ENCODE measurements at places on chromosomes 1 and 21. TPM values are rescaled to one million over a fixed set of nuclear protein-coding genes. Genes with fewer than 3 reads are reported as not detected.

DNA sequence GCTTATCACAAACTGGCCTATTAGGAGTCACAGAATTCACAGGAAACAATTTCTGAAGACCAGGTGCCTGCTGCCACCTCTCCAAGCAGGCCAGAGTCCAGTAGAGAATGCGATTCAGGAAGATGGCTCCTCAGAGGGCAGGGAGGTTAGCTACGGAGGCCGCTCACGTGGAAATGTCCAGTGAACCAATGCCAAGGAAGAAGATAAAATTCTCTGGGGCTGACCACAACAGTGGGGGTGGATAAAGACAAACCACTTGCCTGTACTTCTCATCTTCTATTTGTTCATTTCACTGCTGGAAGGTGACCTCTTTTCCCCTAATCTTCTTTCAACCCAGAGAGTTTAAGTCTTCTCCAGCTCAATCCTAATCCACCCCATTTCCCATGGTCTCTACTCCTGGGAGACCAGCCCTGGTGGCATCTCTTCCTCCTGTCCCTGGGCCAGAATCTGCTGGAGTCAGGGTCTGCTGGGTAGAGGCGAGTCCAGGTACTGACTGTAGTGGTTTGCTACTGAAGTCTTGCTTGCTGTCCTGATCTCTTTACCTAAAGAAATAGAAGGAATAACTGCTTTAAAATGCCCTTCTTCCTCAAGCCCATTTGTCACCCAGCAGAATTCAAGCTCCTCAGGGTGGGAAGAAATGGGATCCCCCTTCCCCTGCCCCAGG is 3.2 kb downstream of the PSRC1 start:
- H3K36me3 ChIP-seq: no peaks in the 10 kb centered on the region
- no peaks in the 10 kb centered on the region for H3K27me3 ChIP-seq
- peaks cover 17% of the 10 kb centered on the region for H3K4me1 ChIP-seq
- H3K27ac ChIP-seq: no peak overlapping the region

GRCh38 chr1:55749975-55750627 is 534.9 kb upstream of the USP24 start:
- H3K27me3 ChIP-seq: no peaks in the 10 kb centered on the region
- H3K36me3 ChIP-seq: no peaks in the 10 kb centered on the region
- no peak overlapping the region for H3K27ac ChIP-seq
- H3K4me1 ChIP-seq: no peaks in the 10 kb centered on the region

Gene SERPINC1
- not detected for total RNA-seq

DNA sequence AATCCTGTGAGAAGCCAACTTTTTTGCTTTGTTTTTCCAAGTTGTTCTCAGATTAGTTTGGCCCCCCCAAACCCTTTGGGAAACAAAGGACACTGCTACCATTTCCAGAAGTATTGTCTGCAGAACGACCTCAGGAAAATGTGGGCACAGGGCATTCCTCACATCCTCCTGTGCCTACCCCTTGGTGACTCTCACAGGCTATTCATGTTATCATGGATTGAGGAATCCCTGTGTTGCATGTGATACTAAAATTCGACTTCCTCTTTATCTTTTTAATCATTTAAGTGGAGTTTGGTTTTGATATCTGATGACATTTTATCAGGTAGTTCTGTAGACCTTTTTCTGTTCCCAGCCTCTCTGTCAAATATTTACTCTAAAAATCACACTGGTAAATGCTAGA is 184.5 kb downstream of the FASLG start:
- no peak overlapping the region for H3K27ac ChIP-seq
- H3K4me3 ChIP-seq: no peak overlapping the region
- H3K36me3 ChIP-seq: no peaks in the 10 kb centered on the region
- H3K27me3 ChIP-seq: no peaks in the 10 kb centered on the region

GRCh38 chr1:48576565-48576964 is 104.6 kb upstream of the SPATA6 start:
- no peak overlapping the region for H3K27ac ChIP-seq
- no peaks in the 10 kb centered on the region for H3K4me1 ChIP-seq
- no peaks in the 10 kb centered on the region for H3K27me3 ChIP-seq
- no peak overlapping the region for H3K4me3 ChIP-seq

DNA sequence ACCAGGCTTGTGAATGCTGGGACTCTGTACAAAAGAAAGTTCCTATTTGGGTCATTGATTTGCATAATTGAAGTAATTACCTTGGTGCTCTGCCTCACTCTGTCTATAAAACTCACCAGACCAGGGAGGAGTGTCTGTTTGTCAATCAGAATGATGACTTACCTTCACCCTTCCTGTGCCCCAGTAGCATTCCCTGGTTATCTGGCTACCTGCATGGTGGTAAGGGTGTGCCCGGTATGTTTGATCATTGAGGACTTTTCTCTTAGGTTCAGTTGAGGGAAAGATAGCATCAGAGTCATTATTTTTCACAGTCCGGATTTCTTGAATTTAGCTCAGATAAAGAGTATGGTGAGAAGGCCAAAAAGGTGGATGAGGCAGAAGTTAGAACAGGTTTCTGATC is 190.0 kb downstream of the BRINP2 start:
- DNase-seq: no peak
- no peaks in the 10 kb centered on the region for H3K27me3 ChIP-seq
- H3K27ac ChIP-seq: no peak overlapping the region

Gene UMODL1
- 0.09 TPM for total RNA-seq

DNA sequence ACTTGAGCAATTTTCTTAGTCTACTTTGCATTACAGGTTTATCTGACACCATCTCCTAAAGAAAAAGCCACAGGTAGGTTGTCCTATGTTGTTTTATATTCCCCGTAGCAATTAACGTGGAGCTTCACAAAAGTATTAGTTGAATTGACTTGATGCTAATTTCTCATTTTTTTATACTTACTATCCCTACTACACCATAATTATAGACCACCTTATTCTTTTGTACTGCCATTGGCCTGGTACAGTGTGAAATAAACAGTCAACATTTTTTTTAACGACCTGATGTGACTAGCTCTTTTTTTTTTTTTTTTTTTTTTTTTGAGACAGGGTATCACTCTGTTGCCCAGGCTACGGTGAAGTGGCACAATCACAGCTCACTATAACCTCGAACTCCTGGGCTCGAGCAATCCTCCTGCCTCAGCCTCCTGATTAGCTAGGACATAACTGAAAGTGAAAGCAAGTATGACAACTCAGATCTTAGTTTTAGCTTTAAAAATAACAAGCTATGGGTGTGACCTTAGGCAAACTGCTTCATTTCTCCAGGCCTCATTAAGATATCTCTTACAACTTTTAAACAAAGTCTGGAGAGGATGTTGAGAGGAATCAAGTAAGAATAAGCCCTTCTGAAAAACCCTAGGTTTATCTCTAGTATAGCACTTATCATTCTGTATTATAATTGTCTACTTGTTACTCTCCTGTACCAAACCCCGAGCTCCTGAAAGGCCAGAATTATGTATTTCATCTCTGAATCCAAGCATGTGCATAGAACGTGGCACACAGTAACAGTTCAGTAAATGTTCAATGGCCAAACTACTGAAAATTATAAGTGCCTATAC is 49.5 kb downstream of the LUZP1 start:
- H3K4me3 ChIP-seq: no peak overlapping the region
- H3K4me1 ChIP-seq: peaks cover 21% of the 10 kb centered on the region
- no peak overlapping the region for H3K27ac ChIP-seq
- DNase-seq: no peak

DNA sequence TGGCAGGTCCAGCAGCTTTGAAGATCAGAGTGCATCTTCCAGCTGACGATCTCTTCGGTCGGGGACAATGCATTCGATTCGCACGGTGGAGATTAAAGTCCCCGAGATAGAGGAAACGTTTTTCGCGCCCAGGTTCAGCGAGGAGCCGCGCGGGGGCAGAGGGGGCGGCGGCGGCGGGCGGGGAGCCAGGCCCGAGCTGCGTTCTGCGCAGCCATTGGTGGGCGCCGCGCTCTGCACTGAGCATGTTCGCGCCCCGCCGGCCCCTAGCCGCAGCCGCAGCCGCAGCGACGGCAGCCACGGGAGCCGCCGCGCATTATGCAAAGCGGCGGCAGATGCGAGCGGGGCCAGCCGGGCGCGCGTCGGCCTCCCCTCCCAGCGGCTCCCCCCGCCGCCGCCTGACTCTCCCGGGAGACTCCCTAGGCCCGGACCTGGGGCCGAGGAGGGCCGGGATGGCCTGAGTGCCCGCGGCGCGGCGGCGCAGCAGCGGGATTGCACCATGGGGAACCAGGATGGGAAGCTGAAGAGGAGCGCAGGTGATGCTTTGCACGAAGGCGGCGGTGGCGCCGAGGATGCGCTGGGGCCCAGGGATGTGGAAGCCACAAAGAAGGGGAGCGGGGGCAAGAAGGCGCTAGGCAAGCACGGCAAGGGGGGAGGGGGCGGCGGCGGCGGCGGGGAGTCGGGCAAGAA is at the start of gene FMN2:
FMN2 (plus strand) TSS at position 270 of the 687 bp plus-strand sequence; CDS start at position 497, 227 bp downstream.
- H3K27ac ChIP-seq: no peak within 1 kb of the TSS
- peaks cover 20% of the 10 kb centered on the region for H3K4me1 ChIP-seq
- H3K36me3 ChIP-seq: no peaks in the 10 kb centered on the region
- peak within 1 kb of the TSS; percentile 94 for H3K4me3 ChIP-seq
- peak; percentile 88 for DNase-seq

- H3K27ac ChIP-seq: no peak overlapping the region
- H3K27me3 ChIP-seq: no peaks in the 10 kb centered on the region
- peaks cover 25% of the 10 kb centered on the region for H3K36me3 ChIP-seq
- DNase-seq: no peak
- H3K4me3 ChIP-seq: no peak overlapping the region
Measured at GRCh38 chr1:10292188-10292587, 81.8 kb downstream of the KIF1B start.

GRCh38 chr1:119862276-119862675 is 34.0 kb downstream of the ADAM30 start:
- H3K4me3 ChIP-seq: no peak overlapping the region
- no peaks in the 10 kb centered on the region for H3K4me1 ChIP-seq
- no peaks in the 10 kb centered on the region for H3K36me3 ChIP-seq
- DNase-seq: no peak
- H3K27ac ChIP-seq: no peak overlapping the region

GRCh38 chr1:7623842-7624241 is 147.3 kb upstream of the VAMP3 start:
- H3K4me1 ChIP-seq: no peaks in the 10 kb centered on the region
- no peak overlapping the region for H3K4me3 ChIP-seq
- DNase-seq: no peak
- no peaks in the 10 kb centered on the region for H3K36me3 ChIP-seq

DNA sequence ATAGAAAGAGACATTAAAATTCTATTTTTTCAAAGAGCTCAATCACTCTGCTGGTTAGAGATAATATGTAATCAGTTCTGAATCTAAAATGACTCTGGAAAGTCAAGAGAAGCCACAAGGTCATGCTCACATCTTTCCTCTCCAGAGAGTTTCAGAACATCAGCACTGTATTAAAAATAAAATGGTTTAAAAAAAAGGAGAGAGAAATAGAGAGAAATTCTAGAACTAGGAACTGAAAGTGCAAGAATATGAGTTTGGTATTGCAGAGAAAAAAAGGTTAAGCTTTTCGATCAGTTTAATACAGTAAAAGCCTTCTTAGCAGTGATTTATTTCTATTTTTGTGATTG is 44.0 kb upstream of the DIPK1A start:
- no peaks in the 10 kb centered on the region for H3K36me3 ChIP-seq
- peaks cover 4% of the 10 kb centered on the region for H3K4me1 ChIP-seq
- H3K4me3 ChIP-seq: no peak overlapping the region
- DNase-seq: no peak

Gene AMY1C
- not detected for total RNA-seq

GRCh38 chr1:2541619-2542245 is 11.7 kb upstream of the HES5 start:
- H3K4me1 ChIP-seq: peaks cover 51% of the 10 kb centered on the region
- H3K27ac ChIP-seq: no peak overlapping the region
- no peak for DNase-seq

DNA sequence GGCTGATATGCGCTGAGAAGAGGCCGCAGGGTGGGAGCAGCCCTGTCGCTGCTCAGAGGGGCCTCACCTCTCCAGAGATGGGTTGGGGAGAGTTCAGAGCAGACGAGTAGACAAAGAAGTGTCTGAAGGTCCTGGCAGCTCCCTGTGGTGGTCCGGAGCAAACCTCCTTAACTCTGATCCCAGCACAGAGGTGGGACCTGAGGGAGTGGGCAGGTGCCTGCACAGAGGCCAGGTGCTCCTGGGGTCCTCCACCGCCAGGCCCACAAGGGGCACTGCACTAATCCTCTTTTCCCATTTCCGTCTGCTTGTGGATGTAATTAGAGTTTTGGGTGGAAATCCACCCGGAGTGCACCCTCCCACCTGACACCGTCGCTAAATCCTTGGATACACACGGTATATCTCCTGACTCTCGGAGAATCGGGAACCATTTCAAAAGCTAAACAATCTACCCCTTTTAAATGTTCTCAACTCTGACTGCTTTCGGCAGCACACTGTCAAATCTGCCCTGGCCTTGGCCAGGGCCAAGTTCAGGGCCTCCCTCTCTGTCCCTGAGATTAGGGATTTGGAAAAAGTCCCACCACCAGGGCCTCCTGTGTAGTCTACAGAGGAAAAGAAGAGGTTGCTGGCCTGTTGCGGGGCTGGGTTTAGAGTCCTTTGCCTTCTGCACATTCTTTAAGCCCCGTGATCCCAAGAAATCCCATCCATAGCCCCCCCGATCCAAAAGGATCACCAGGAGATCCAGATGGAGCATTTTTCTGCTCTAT is 22.4 kb downstream of the CASZ1 start:
- H3K4me1 ChIP-seq: peaks cover 25% of the 10 kb centered on the region
- H3K27ac ChIP-seq: no peak overlapping the region
- H3K27me3 ChIP-seq: no peaks in the 10 kb centered on the region
- no peak for DNase-seq

Gene AADACL3
- total RNA-seq: not detected

Gene TFF2
- total RNA-seq: not detected

DNA sequence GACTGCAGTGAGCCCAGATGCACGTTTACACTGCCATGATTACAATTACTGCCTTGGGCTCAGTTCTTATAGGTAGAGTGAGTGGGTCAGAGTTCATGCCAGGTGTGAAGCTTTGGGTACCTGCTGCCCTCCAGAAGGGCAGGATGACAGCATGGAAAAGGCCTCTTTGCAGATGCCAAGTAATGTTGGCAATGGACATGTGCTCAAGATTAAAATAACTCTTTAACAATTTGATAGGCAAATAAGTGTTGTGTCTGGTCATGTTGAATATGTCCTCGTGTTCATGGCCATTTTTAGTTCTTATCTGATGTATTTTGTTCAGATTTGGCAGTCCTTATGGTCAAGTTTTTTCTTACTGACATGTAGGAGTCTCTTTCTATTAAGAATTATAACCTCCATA is 34.8 kb downstream of the S100B start:
- H3K4me3 ChIP-seq: no peak overlapping the region
- no peaks in the 10 kb centered on the region for H3K27me3 ChIP-seq
- DNase-seq: no peak
- H3K36me3 ChIP-seq: no peaks in the 10 kb centered on the region

Measured in neural progenitor cell (in vitro differentiated cells).